Fibroblast of skin of right biceps (primary cell): ENCODE measurements at places on chromosomes 12 and 14.

DNA sequence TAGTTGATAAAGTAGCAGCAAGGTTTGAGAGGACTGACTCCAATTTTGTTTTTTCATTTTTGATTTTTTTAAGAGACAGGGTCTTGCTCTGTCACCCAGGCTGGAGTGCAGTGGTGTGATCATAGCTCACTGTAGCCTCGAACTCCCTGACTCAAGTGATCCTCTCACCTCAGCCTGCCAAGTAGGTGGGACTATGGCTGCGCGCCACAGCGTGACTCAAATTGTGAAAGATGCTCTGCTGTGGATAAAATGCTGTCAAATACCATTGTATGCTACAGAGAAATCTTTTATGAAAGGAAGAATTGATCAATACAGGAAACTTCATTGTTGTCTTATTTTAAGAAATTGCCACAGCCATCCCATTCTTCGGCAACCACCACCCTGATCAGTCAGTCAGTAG is 48.3 kb downstream of the SCN8A start:
- peak; percentile 65 for DNase-seq

DNA sequence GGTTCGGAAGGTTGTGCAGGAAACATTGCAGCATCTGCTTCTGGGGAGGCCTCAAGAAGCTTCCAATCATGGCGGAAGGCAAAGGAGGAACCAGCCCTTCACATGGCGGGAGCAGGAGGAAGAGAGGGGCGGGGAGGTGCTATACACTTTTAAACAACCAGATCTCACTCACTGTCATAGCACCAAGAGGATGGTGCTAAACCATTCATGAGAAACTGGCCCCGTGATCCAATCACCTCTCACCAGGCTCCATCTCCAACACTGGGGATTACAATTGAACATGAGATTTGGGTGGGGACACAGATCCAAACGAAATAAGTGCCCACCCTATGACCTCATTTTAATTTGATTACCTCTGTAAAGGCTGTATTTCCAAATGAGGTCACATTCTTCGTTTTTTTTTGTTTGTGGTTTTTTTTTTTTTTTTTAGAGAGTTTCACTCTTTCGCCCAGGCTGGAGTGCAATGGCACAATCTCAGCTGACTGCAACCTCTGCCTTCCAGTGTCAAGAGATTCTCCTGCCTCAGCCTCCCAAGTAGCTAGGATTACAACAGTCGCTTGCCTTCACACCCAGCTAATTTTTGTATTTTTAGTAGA is 11.4 kb upstream of the ORAI1 start:
- no peak for DNase-seq

DNA sequence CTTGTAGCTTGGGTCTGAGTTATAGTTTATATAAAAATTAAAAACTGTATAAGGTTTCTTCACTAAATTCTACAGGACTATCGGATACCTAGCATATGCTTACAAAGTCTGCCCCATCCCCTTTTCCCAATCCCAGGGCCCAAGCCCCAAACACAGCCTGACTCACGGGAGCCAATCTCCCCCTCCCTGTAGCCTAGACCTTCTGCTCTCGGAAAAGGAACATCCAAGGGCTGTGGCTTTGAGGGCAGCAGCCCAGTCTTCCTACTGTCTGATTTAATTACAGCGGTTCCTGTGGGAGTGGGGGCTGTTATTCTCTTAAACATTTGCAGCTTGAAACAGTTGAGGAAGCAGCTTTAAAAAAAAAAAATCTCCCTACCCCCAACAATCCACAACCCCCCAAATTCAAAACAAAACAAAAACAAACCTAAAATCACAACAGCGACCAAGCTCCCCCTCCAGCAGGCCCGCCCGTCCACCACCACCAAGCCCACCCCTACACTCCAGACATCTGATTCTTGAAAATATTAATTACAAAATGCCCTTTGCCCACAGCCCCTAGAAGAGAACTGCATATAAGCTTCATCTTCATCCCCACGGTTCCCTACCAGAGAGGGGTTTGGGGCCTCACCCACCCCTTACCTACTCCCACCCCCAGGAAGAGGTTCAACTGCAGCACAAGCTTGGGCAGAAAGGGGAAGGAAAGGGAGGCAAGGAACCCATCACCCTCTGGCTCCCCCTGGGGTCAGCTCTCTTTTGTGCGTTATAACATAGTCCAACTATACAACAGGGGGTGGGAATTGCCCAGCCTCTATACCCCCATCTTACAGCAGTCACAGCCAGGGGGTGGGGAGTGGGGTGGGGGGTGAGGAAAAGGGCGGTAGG is 1.1 kb upstream of the PRKAG1 start:
- DNase-seq = peak; percentile 61

- DNase-seq = no peak
Measured at GRCh38 chr14:51666826-51667225, 15.1 kb downstream of the FRMD6 start.

DNA sequence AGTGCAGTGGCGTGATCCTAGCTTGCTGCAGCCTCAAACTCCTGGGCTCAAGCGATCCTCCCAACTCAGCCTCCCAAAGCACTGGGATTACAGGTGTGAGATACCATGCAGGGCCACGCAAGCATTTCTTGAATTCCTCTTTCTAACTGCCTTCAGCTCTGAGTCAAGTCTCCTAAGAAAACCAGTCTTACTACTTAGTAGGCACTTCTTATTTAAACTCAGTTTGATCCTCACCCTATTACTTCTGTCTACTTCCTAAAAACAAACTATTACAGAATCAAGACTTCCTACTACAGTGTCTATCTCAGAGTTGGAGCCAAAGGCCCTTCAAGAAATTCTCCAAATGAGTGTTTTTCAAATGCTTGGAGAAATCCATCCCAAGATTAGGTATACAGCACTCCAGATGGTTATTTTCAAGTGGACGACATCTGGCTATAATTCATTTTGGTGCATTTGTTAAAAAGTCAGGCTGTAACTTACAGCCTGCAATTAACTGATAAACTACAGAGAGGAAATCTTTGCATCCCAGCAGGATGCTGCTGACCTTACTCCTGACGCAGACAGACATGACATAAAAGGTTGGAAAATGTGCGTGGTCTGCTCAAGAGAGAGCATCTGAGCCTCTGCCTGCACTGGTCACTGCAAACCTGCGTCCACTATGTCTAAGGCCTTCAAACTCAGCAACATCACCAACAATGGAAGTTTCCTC is 34.7 kb downstream of the SSH1 start:
- no peak for DNase-seq

DNA sequence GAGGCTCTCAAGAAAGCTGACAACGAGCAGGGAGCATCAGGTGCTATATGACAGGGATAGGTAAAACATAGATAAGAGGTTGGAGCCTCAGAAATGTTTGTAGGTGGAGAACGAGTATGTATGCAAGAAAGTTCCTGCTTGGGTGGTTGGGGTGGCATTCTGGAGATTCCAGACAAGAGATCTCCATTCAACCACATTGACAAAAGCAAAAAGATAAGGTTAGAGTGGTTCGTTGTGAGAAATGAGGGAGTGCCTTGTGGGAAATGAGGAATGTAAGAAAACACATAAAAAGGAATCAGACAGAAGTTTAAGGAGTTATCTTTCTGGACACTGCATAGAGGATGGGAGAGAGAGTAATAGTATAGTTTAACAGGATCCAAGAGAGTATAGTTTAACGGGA is 290.3 kb downstream of the DPF3 start:
- peak; percentile 23 for DNase-seq

GRCh38 chr12:121121805-121122204 is 10.9 kb upstream of the P2RX7 start:
- DNase-seq = no peak

DNA sequence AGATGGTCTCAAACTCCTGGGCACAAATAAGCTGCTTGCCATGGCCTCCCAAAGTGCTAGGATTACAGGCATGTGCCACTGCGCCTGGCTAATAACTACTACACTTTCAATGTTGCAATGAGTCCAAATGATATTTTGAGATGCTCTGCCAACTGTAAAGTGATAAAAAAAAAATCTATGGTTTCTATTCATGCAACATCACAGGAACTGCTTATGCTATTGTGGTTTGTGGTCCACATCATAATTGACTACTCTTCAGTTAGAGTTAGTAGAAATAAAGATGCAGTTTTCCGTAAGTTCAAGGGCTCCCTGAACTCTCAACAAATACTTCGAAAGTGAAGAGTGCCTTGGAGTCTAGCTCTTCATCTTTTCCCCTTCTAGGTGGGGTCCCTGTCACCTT is 239.4 kb downstream of the C12orf75 start:
- no peak for DNase-seq

- no peak for DNase-seq
Measured at GRCh38 chr12:54173906-54174471, 14.8 kb downstream of the SMUG1 start.

DNA sequence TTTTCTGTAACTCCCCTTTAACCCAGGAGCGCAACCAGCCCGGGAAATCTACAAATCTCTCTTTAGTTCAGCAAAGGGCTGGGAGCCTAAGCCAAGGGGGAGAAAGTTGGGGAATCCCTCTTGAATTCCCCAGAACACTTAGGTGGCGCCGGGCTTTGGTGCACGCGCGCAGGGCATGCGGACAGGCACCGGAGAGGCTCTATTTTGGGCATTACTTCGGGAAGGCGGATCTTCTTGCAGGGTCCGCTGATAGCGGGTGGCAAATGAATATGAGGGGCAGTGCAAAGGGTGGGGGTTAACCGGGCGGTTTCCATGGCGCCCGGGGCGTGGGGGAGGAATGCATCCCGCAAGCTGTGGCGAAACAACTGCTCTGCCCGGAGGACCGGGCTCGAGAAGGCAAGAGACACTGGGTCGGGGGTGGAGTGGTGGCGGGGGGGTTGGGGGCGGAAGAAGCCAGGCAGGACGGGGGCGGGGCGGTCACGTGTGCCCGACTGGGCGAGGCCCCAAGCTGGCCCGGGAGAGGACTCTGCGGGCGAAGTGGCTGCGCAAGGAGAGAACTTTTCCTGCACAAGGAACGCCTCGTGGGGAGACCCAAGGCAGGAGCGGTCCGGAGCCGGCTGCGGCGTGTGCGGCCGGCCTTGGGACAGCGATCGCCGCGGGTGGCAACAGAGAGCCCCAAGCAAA is at the start of gene FLVCR2:
Gene FLVCR2 (plus strand): TSS at position 519 of the 684 bp plus-strand sequence. CDS start 353 bp downstream, outside the sequence.
- DNase-seq = peak; percentile 43

GRCh38 chr12:107368586-107368985 is 275.2 kb upstream of the CRY1 start:
- DNase-seq = no peak
